Hippocampal formation (tissue), 2 donors: ENCODE measurements at places on chromosomes 16 and 17.

DNA sequence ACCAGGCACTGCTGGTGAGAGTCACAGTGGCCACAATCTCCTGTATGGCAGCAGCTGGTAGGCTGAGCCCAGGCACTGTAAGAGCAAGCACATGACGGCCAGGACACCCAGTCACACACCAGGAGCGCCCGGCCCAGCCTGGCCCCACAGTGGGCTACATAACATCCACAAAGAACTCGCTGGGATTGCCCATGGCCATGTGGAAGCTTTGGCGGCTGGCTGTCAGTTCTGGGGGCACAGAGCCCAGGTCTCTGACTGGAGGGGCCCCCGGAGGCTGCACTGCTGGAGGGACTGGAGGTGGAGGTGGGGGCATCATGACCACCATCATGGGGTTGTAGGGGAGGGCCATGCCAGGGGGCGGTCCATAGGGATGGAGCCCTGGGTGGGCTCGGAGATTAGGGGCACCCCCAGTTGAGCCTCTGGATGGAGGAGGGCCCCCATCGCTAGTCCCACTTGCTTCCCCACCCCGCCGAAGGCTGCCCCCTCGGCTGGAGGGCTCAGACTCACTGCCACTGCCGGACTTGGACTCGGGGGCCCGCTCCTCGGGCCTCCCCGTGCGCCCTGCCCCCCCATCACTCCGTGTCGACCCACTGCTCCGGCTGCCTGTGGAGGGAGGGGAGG is 6.1 kb downstream of the ACADVL start:
- DNase-seq = no peak

- no peak for DNase-seq
These were observed 271.8 kb downstream of the CPPED1 start for GRCh38 chr16:12531937-12532336.

DNA sequence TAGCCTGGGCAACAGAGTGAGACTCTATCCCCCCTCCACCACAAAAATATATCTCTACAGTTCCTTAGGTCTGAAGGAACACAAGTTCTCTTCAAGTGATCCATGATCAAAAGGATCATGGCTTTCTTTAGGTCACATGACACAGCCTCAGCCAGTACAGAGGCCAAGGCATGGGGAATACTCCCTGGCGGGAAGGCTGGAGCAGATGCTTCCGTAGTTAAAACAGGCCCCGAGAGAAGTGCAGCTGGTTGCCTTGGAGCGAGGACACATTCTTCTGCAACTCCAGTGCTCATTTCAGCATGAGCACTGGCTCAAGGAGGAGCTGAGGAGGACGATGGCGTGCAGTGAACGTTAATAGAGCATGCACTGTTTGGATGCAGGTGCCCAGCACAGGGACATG is 13.5 kb downstream of the CDIP1 start:
- peak; percentile 33 for DNase-seq

- DNase-seq = no peak
These were observed 5.8 kb downstream of the THOC6 start for GRCh38 chr16:3029491-3030221.

GRCh38 chr16:69830534-69831211 is 68.5 kb downstream of the WWP2 start:
- no peak for DNase-seq

- no peak for DNase-seq
These were observed 196.4 kb upstream of the IRX3 start for GRCh38 chr16:54482892-54483574.

GRCh38 chr16:82880346-82880745 is 253.6 kb downstream of the CDH13 start:
- DNase-seq = no peak

GRCh38 chr16:72808754-72809153 is 239.2 kb downstream of the ZFHX3 start:
- no peak for DNase-seq

DNA sequence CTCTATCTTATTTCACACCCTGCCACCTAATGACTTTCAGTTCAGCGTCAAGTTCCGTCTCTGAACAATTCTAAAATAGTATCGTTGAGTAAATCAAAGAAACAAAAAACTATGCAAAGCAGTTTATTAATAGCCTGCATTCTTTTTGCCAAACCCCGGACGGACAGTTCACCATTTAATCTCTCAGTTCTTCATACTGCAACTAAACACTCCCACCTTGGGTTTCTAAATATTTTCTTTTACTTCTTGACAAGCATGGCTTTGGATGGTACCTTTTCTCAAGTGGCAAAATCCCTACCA is 1.2 kb downstream of the MYH11 start:
- no peak for DNase-seq

DNA sequence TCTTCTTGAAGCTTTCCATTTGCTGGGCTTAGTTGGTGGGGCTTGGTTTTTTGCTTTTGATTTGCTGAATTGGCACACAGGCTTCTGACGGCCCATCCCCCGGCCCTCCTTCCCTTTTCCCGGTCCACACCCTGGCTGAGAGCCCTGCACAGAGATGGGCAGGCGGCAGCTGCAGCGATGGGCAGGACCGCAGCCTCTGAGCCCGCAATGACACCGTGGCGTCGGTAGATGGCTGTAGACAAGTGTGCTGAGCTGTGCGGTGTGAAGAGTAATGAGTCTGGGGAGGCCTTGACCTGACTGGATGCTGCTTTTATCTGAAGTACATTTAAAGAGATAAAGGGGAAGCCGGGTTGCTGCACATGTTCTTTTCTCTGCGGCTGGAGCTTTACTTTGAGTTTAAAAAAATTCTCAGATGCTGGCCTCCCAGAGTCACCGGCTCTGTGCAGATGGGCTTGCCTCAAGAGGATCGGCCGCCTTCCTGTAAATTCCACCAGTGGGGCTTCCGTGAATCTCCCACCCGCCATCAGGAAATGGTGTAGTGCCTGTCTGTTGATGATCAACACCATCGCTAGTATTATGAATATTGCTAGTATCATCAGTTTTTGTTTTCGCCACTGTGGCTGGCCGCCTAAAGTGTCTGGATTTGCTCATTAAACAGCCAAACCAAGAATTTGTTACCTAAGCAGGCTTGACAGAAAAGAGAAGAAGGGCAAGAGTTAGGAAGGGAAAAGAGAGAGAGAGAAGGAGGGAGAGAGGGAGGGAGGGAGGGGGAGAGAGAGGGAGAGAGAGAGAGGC is 245.6 kb upstream of the RBFOX1 start:
- peak; percentile 24 for DNase-seq

DNA sequence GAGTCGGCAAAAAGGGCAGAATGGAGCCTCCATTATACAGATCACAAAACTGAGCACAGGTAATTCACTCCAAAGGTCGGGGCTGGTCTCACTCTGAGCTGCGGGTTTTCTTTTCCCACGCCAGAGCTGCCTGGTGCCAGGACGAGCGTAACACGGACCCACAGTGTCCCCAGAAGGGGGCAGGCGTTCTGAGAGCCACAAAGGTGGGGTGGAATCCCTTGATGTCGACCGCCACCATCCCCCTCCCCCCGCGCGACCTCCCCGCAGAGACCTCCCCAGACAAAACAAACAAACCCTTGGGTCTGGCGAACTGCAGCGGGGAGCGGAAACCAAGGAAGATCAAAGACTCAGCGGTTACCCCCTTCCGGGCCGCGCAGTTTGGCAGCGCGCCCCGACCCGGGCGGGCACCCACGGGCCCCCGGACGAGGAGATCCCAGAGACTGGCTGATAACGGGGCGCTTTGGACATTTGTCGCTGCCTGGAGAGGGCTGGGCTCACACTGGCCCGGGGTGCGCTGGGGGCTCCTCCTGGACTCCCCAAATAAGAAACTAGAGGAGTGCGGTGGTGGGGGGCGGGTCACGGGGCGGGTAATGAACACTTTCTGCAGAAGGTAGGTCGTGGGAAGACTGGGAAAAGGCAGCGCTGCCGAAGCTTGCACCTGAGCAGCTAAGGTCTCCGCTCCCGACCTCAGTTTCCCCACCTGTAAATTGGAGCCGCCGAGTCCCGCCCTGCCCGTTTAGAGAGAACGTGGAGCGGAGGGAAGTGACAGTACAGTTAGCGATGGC is 664 bp upstream of the NKD1 start:
- no peak for DNase-seq

DNA sequence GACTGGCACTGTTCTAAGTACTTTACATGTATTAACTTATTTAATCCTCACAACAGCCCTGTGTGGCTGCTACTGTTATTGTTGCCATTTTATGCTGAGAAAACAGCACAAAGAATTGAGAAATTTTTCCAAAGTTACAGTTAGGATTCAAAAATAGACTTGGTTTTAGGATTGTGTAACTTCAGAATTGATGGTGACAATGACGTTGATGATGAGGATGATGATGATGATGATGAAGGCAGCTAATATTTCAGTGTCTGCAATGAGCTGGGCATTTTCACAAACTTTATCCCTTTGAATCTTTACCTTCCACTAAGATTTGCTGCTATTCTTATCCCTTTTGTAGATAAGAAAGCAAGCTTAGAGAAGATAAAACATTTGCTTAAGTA is 22.1 kb downstream of the PRKCB start:
- no peak for DNase-seq

GRCh38 chr16:77564791-77565390 is 130.1 kb upstream of the ADAMTS18 start:
- DNase-seq = no peak

DNA sequence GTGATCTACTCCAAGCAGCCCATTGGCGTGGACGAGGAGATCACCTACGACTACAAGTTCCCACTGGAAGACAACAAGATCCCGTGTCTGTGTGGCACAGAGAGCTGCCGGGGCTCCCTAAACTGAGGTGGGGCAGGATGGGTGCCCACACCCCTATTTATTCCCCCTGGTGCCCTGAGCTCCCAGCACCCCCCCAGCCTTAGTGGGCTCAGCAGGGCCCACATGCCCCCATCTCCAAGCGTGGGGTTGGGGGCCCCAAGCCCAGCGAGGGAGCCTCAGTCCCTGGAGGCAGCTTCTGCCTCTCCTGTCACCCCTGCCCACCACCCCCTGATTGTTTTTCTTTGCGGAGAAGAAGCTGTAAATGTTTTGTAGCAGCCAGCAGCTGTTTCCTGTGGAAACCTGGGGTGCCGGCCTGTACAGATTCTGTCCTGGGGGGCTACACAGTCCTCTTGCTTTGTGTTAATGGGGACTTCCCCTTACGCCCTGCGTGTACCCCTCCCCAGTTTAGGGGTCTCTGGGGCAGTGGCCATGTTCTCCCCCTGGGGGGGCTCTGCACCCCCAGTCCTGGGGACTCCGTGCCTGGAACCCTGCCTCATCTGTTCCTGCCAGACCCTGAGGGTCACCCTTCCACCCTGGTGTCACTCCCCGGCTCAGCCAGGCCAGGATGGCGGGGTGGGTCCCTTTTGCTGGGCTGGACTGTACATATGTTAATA is 953 bp upstream of the HSD3B7 start:
- DNase-seq = no peak

DNA sequence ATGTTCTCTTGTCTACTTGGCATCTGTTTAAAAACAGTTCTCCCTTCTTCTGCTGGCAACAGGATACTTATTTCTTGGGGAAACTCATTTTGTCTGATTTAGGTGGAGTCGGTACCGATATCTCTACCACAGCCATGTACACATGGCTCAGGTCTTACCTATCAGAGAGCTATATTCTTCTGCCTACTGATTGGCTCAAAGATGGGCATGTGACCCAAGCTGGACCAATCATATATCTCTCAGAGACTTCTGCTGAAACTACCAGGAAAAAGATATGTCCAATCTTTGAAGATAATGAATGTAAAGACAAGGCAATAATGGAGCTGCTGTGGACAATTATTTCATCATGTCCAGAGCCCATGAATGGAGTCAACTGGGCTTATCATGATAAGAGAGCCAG is 21.6 kb upstream of the SHISA9 start:
- DNase-seq = no peak

DNA sequence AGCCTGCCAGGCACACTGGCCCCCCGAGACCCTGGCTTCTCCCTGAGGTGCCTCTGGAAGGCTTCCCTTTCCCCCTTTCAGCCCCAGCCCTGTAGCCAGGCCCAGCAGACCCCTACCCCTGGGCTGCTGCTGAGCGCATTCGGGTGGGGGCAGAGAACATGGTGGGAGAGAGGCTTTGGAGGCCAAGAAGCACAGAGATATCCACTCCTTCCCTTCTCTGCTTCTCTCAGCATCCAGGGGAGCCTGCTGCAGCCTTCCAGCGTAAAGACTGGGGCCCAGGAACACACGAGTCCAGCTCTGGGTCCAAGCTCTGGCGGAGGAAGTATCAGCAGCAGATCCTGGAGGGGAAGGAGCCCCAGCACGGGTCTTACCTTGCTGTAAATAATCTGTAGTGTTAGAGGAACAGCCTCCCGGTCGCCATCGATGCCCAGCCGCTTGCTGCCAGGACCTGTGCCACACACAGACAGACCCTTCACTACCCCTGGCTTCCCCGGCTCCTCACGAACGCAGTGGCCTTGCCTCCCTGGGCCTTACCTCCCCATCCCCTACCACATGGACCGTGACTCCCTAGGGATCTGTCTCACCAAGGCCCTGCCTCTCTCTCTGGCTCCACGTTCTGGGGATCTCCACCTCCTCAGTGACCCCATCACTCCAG is 17.0 kb upstream of the PIK3R6 start:
- DNase-seq = no peak

- no peak for DNase-seq
These were observed 8.8 kb upstream of the FASN start for GRCh38 chr17:82106688-82107305.
